Brain pericyte (primary cell): ENCODE measurements at places on chromosomes 2 and 18.

GRCh38 chr2:144619760-144620159 lies 99.8 kb upstream of the ZEB2 start:
- DNase-seq: no peak

GRCh38 chr18:39318008-39318407 lies 1752.4 kb upstream of the CELF4 start:
- no peak for DNase-seq

DNA sequence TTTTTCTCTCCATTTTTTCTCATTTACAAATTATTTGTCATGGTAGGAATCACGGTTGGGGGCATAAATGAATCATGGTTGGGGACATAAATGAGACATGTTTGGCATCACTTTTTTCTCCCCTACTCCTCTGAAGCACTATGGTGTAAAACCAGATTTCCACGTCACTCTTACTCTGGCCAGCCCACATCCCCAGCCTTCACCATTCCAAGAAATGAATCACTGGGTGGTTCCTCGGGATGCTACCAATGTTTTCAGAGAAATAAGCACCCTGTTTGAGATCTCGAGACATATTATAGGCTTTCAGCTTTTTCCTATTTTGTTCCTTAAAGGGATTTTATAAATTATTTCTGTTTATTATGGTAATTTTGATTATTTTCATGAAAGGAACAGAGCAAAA lies 155.0 kb upstream of the SLC8A1 start:
- no peak for DNase-seq

DNA sequence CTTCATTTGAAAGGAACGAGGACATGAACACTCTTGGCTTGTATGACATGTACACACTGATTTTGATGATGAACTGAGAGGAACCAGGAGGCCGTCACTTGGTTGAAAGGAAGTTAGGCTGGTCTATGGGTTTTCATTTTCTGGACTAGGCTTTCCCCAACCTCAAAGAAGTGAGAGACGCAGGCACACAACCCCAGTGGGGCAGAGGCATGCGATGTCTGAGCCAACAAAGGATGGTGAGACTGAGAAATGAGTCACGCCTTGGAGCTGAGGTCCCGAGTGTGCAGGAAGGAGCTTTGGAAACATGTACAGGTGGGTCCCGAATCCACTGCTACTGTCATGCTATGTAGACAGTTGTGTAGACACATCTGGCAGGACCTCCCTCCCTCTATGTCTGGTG lies 24.1 kb downstream of the SIGLEC15 start:
- no peak for DNase-seq

DNA sequence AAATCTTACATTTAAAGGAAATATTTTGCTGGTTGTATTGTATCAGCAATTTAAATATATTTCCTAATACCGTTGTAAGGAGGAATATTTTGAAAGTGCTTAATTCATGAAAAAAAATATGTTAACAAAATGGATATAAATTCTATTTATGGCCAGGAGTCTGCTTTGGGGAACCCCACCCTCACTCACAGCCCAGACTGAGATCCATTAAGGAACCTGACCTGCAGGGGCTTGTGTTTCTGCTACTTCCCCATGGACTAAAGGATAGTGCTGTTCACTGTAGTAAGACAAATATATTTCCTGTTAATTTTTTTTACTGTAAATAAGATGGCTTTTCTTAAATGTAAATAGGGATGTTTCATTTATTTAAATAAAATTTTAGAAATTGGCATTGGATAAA lies 221.9 kb upstream of the COL3A1 start:
- DNase-seq: no peak
